Jurkat, Clone E6-1 (cell line): ENCODE measurements at places on chromosomes 3 and 15.

DNA sequence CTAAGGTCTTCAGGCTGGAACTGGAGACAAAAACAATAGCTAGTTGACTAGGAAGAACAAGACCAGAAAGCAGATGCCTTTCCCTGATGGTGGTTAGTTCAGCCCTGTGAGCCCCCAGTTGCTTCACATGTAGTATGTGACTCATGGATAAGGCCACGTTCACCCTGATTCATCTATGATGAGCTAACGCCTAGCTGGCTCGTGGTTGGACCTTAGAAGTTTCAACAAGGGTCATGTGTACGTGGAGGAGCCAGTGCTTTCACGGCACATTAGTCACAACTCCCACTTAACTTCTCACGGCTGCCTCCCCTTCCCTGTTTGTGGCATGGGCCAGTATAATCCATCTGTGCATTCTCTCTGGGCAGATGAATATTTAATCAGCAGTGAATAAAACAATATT lies 20.6 kb downstream of the COL8A1 start:
- DNase-seq: no peak

DNA sequence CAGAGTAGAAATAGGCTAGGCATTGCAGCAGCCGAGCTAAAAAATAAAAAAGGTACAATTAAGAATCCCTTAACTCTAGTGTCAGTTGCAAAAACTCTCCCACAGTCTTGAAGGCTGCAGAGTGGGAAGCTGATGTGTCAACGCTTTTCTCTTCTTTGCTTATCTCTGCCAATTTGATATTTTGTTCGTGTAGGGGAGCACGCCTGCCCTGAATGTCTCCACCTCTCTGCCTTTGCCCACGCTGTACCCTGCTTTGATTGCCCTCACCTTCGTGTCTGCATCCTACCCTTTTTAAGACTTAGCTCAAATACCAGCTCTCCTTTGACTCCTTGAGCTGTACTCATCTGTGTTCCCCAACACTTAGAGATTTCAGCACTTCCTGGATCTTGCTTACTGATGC lies 155.4 kb upstream of the CADPS start:
- DNase-seq: no peak

DNA sequence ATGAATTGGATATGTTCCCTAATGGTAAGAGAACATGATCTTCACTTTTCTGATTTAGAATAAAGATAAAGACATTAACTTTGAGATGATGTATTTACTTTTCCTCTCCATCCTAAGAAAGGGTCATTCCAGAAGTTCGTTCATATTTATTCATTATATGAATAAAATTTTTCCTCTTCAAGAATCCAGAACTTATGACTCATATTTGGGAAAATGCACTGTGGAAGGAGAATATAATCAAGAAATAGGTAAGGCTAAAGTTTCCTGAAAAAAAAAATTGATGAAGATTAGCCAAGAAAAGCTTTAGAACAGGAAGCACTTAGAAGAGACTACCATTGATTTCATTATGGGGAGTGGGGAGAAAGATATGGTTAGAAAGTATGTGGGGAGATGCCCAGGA lies 36.5 kb upstream of the CBLB start:
- DNase-seq: no peak

GRCh38 chr15:67166280-67167009 lies 88.0 kb downstream of the AAGAB start:
- DNase-seq: no peak

DNA sequence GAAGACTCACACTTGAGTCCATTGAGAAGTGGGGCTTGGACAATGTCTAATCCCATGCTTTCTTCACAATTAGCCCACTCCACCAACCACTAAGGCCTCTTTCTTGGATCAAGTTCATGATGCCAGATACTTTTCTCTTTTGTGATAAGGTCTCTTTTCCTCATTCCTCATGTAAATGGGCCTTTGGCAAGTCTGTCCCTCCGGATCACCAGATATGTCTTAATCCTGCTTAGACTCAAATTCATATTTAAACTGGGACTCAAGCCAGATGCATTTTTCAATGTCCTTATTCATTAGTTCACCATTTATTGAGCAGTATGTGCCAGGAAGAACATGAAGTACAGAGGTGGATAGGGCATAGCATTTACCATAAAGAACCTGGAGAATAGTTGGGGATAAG lies 671.1 kb downstream of the TBL1XR1 start:
- DNase-seq: no peak

GRCh38 chr3:169493521-169494141 lies 169.9 kb downstream of the MECOM start:
- DNase-seq: no peak

DNA sequence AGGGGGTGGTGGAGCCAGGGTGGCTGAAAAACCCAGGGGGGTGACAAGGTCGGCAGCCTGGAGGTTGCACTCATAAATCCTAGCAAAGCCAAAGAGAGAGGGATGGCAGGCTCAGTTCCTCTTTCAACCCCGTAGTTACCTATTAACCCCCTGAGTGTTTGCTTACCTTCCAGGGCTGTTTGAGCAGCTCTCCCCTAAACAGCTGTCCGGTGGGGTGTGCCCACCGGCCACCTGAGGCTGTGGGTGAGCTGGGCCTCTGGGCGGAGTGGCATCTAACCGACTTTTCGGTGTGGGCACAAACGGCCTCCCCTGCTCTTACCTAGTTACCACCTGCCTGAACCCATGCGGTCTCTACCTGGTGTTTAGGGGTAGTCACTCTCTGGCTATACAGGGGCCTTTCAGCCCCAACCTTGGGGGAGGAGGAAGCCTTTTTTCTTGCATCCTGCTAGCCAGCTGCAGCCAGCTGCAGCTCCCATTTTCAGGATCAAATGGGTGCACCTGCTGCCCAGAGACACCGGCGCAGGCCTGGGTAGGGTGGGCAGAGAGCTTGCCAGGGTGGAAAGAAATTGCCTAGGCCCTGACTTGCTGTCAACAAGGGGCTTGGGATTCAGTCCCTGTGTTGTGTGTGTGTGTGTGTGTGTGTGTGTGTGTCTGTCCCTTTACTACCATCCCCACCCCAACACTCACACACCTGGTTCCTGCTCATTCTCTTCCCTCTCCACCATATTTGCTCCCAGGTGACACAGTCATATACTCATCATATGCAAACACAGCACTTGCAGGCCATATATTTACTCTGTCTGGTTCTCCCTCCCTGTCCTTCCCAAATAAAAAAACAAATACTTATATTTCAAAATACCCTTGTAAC lies 3.7 kb downstream of the DLL4 start:
- DNase-seq: no peak

- no peak for DNase-seq
Observed at GRCh38 chr15:92902737-92903593, 2.8 kb downstream of the CHD2 start.

GRCh38 chr3:169771497-169772304 lies 1.5 kb upstream of the MYNN start:
- DNase-seq: peak; percentile 91

DNA sequence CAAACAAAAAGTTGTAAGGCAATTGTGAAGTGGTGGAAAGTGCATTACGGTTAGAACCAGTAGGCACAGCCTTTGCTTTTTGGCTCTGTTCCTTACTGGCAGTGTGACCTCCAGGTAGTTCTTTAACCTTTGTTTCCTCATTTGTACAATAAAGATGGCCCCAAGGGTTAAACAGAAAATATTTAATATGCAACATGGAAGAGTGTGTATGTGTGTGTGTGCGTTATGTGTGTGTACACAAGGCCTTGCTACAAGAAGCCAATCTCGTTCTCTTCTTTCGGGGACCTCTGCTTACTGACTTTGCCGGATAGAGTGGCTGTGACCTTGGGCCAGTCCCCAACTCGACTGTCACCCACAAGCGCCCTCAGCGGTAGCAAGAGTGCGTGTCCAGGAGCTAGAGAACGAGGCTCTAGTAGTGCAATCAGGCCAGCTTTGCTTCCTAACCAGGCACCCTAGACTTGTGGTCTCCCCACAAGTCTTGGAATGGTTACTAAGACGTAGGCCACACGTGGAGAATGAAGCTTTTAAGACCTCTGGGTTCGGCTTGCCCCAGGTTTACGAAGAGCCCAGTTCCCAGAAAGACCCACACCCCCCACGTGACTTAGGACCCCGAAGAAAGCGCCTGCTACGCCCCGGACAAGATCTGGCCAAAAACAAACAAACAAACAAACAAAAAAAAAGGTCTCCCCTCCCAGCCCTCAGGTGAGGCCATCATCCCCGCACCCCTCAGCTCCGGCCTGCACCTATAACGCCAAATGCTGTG lies 593 bp downstream of the CIAO2A start:
- DNase-seq: peak; percentile 37

DNA sequence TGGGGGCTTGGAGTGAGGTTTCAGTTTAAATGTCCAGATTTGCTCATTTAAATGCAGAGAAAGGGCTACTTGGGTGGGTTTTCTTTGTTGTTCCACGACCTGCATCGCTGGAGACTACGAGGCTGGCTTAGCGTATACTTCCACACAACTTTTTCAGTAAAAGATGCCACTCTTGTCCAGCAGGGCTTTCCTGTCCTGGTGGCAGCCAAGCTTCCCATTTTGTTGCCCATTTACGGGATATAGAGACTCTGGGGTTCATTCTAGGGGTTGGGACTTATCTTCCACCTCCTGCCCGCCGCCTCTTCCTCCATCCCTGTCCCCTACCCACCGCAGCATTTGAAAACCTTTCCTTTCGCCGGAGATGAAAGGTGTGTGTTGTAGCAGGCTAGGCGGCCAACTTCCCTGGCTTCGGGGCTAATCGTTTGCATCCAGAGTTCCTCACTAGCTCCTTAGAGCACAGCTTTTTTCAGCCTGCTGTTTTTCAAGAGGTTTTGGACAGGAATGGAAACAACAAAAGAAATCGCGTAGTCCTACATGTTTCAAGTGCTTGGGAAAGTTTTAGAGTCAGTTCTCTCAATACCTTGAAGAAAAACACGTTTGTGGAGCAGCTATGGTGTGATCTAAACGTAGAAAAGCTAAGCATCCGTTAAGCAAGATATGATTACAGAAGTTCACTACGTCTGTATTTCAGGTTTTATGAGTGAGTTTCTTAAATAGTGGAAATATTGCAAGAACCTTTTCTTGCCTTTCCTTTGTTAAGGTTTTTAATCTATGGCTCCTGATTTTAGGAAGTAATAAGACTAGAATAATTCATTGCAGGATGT lies 843 bp downstream of the CHRNA5 start:
- DNase-seq: no peak

DNA sequence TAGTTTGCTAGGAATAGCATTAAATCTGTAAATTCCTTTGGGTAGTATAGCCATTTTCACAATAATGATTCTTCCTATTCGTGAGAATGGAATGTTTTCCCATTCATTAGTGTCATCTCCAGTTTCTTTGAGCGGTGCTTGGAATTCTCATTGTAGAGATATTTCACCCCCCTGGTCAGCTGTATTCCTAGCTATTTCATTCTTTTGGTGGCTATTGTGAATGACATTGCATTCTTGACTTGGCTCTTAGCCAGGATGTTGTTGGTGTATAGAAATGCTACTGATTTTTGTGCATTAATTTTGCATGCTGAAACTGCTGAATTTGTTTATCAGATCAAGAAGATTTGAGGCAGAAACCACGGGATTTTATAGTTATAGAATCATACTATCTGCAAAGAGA lies 690.5 kb upstream of the ALCAM start:
- DNase-seq: no peak

DNA sequence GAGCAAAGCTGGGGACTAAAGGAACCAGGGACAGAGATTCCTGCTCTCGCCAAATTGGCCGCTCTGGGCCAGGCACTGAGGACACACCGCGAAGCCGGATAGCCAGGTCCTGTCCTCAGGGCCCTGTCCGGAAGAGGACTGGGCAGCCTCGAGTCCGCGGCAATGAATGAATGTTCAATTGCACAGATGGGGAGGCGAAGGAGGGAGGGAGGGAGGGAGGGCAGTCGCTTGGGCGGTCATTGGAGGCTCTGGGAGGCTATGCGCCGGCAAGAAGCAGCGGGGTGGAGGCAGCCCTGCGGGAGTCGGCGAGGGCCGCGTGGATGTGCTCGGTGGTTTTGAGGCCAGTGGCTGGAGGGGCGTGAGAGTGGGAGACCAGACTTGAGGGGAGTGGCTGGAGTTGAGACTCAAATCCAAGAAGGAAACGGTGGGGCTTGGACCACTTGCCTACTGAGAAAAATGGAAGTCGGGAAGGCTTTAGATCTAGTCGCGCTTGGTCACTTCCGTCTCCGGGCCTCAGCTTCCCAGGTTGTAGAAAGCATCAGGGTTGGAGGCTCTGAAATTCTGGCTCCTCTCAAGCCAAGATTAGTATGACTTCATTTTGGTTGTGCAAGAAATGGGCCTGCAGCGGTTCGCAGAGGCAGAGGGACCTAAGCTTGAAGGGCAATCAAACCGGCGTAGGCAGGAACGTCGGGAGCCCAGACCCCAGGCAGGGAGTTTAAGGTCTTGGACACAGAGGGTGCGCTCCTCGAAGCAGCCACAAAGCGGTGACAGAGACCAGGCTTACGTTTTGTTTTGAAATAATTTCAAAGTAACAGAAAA lies 21.1 kb upstream of the PLXND1 start:
- peak; percentile 31 for DNase-seq

DNA sequence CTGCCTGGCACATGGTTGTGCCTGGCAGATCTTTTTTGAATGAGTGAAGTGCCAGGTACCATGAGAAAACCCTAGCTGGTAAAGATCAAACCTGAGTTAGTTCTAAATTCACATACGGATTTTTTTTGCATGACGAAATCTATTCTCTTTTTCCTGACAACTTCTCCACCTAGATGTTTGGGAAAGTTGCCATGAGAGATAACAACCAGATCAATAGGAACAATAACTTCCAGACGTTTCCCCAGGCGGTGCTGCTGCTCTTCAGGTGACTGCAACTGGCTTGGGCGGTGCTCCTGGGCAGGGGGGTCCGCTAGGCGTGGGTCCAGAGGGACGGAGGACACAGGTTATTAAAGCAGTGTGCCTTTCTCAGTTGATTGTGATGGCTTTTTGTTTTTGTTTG lies 71.8 kb downstream of the CHDH start:
- no peak for DNase-seq

DNA sequence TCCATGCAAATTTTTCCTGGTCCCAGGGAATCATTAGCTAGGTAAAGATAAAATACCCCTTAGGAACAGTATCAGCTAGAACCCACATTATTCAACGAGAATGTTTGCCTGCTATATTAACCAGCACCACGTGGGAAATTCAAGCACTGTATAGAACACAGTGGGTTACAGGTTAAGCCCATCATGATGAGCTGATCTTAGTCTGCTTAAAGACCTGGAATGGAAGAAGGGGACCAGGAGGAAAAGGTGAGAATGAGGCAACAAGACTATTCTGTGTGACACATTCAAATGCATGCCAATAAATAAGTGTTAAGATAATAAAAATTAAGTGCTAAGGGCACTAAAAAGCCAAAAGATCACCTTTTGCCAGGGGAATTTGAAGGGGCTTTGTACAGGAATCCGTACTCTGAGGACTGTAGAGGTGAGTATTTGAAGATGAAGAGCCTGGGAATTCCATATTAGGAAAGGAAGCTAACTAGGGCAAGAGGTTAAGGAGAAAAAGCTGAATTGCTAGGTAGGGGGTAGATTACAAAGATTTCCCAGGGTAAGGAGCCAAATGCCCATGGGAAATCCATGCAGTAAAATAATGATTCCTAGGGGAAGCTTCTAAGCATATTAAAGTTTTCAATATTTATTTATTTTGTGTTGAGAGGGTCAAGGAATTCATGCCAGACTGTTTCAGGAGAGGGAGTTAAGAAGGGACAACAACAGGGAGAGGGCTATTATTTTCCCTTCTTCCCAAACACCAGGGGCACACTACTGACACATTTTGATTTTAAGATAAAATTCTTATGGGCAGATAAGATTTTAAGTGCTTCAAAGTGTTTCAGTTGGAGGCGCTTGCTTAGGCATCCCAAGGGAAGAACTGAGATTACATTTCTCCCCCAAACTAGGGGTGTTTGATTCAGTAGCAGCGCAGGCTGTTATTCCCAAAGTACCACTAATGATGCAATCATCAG lies 2.3 kb upstream of the MED12L start:
- no peak for DNase-seq

GRCh38 chr3:168431491-168431890 lies 335.8 kb upstream of the GOLIM4 start:
- DNase-seq: no peak
